Hematopoietic multipotent progenitor cell treated with erythropoietin and hydrocortisone succinate and interleukin-3 and kit ligand, for 15 days (in vitro differentiated cells): ENCODE measurements at places on chromosomes 5 and 9.

DNA sequence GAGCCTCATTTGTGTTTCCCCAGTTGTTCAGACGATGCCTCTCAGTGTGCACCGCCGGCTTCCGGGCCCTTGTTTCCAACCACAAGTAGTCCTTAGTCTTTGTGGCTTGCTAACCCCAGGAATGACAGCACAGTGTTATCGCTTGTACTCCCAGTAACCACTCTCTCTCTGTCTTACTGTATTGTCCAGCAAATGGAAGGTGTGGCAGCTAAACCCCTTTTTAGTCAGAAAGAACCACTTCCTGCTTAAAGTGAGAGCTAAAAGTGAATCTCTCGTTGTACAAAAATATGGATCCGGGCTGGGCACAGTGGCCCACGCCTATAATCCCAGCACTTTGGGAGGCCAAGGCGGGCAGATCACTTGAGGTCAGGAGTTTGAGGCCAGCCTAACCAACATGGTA lies 61.3 kb downstream of the ENC1 start:
- no peak for DNase-seq

DNA sequence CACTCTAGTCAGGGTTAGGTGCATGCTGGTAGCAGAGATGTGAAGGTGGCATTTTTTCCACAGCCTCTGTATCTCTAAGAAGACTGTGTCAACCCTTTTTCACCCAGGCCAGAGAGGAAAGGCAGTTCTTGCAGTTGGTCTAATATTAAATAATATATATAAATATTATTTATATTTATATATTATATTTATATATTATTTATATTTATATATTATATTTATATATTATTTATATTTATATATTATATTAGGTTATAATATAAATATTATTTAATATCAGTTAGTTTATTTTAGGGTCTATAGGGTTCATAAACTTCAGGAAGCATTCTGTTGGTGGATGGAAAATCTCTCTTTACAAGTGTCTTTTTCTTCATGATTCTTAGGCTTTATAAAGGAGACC lies 218.6 kb upstream of the DMRTA1 start:
- DNase-seq = no peak

- no peak for DNase-seq
Measured at GRCh38 chr5:1502046-1502736, 21.6 kb downstream of the LPCAT1 start.

DNA sequence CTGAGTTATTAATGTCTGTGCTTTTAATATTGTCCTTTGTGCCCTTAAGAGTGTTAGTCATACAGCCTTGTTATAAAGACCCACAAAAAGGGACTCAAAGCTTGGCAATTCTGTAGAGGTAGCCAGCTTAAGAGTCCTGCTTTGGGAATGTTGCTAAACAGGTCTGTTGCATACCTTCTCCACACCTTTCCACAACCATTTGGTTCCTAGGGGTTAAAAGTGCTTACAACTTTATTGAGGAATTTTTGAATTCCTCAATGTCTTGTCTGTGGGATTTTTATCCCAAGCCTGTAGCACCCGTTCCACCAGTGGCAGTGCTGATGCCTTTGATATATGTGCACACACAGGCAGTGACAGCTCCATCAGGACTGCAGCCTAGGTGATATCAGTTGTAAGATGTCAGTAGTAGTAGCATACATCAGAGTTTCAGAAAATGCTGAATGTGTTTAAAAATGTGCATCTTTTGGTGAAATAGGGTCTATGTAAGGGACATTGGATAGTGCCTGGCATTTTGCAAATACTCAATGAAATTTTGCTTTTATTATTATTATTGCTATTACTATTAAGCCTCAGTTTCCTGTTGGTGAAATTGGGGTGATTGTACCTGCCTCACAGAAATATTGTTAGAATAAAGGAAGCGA lies 68.5 kb downstream of the WWC1 start:
- no peak for DNase-seq

- peak; percentile 51 for DNase-seq
Measured at GRCh38 chr9:37956904-37957663, 53.2 kb upstream of the SLC25A51 start.

DNA sequence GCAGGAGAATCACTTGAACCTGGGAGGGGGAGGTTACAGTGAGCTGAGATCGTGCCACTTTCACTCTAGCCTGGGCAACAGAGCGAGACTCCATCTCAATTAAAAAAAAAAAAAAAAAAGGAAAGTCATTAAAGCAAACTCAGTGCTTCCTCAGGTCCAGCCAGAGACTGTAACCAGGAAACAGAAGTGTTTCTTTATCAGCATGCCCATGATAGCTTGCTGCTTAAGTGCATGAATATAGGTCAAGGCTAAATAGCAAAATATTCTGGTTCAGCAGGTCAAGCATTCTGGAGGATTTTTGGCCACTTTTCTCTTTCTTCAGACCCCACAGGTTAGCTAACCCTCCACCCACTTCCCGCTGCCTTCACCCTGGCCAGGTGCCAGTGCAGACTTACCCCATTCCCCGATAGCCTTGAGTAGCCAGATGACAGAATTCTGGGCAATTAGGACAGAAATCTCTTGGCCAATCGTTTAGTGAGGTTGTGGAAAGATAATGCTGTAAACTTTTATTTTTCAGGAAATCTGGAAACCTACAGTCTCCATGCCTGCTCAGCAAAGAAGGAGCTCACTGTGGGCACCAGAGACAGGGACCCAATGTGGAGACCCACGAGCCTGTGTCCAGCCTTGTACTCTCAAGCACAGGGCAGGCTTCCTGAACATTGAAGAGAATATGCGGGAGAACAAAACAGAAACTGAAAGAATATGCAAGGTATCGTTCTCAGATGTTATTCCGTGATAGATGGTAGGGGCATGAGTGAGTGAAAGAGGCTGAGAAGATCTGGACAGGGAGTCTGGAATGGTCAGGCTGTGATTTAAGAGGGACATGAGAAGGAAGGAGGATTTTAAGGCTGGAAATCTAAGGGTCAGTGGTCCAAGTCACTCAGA lies 4.2 kb upstream of the UGT3A2 start:
- no peak for DNase-seq

DNA sequence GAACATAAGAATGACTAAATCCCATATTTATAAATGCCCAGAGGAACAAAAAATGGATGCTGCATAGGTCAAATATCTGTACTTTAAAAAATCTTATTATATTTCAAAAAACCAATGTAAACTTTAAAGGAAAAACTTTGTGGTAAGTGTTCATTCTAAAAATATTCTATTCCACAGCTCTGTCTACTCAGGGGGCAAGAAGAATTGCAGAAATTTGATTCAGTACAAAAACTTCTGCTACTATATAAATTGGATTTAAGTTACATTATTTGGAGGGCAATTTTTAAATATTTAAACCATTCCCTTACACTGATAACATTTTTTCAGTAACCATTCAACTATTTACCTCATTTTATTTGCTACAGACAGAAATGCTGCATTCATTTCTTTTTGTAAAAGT lies 32.1 kb downstream of the NFIB start:
- no peak for DNase-seq

DNA sequence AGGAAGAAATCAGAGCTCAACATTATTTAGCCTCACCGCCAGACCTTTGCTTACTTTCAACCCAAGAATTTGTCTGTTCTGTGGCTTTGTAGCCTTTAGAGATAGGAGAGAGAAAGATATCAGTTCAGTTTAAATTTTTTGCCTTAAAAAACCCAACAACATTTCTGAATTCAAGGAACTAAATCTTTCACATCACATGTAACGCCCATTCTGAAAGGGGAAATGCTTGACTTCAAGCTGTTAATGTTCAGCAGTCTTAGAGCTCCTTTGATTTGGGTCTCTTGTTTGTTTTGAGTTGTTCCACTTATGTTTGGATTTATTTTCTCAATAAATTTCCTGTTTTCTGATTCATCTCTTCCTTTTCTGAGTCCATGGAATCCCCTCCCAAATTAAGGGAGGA lies 294.5 kb downstream of the ARHGAP26 start:
- no peak for DNase-seq

DNA sequence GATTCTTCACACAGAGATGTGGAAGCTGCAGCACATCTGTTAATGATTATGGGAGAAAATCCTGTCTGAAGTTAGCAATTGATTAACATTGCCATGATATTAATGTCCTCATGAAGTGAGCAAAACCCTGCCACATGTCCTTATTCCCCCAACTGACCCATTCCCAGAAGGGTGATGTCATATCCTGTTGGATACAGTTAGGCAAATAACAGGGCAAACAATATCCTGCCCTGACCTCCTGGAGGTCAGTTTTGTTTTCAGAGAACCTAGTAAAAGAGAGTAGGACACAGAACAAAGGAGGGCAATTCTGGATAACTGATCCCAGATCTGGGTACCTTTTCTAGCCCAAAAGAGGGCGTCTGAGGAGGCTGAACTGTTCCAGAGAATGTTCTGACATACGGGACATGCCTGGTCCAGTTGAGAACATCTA lies 11.0 kb downstream of the ABLIM3 start:
- DNase-seq = no peak

DNA sequence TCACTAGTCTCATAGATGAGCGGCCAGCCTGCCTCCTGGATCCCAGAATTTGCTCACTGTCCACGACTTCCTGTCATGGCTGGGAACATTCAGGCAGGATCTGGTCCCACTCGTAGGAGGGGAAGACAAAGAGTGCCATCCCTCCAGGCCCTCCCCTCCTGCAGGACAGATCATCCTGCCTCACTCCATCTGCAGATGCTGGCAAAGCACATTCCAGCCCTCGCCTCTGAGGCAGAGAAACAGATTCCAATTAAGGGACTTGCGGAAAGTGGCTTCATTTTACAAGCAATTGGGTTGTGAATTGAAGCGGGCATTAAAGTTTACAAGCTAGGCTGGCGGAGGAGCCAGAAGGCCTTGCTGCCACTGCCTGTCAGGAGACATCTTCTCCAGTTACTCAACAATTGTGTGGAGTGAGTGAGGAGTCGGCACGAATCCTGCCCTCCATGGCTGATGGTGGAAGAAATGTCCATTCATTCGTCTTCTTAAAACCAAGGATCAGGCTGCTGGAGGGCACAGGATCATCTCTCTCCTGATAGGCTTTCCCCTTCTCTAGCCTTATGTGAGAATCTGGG lies 41.8 kb upstream of the KCNMB1 start:
- DNase-seq = no peak

DNA sequence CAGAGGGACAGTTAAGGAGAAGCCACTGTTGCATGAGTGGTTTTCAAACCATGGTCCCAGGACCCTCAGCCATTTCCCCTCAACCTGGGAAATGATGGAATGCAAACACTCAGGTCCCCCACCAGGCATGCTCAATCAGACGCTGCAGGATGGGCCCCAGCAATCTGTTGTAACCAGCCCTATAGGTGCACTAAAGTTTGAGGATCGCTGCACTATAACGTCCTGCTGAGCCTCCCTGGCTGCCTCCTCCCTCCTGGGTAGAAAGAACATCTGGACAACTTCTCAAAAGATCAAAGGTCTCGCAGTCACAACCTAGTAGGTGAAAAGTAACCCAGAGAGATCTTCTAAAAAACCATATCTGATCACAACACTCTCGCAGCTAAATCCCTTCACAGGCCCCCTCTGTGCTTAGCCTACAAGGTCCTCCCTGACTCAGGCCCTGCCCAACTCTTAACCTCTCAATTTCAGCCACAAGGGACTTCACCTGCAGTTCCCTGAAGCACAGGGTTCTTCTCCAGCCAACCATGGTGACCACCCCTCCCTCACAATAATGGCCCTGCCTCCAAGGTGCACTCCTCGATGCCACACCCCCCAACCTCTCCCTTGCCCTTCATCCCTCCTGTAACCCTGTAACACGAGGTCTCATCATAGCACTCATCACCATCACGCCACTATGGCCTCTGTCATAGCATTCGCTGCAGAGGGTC lies 3.5 kb downstream of the SHB start:
- no peak for DNase-seq

- no peak for DNase-seq
Measured at GRCh38 chr9:103942200-103942599, 151.9 kb upstream of the SMC2 start.

DNA sequence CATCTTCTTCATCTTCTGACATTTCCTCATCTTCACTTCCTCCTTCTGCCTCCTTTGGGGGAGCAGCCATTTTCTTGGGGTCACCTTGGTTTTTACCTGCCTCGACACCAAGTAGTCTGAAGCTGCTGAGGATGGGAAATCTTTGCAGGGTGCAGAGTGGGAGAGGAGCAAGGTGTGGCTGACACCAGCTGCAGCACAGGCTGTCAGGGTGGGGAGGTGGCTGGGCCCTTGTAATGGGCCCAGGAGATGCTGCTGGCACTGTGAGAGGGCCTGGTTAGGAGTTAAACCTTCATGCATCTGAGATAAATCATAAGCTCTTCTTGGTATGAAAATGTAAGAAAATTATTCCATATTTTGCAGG lies 7.7 kb downstream of the RABL6 start:
- DNase-seq = no peak

- DNase-seq = no peak
Measured at GRCh38 chr5:54862036-54862435, 123.4 kb downstream of the ESM1 start.

DNA sequence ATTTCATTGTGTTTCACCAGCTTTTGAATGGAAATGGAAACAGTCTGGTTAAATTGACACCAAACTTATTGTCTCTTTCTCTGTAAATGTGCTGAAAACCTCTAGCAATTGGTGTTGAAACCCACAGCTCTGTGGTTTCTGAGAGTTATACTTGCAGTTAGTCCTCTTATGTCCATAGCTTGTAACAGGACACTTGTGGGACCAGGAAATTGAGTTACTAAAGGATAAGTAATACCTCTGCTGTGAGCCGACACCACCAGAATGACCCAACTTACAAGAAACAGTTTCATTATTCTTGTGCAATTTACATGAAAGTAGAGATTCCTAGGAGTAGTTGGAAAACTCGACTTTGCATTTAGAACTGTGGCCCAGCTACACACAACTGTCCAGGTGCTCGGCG lies 191.5 kb downstream of the CFAP90 start:
- no peak for DNase-seq

DNA sequence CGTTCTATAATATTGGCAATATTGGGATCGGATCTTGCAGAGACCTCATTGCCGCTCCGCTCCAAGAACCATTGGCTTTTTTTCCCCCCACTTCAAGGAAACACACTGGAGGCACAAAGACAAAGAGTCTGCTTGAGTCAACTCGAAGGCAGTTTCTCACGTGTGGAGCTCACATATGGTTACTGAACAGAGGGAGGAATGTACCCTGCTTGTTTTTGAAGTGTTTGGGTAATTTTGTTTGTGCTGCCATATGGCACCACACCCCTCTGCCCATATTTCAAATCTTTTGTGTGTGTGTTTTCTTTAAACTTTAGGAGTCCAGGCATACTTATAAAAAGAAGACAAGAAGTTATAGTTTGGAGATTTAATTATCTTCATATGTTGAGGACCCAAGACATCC lies 595.9 kb downstream of the DTWD2 start:
- DNase-seq = no peak

DNA sequence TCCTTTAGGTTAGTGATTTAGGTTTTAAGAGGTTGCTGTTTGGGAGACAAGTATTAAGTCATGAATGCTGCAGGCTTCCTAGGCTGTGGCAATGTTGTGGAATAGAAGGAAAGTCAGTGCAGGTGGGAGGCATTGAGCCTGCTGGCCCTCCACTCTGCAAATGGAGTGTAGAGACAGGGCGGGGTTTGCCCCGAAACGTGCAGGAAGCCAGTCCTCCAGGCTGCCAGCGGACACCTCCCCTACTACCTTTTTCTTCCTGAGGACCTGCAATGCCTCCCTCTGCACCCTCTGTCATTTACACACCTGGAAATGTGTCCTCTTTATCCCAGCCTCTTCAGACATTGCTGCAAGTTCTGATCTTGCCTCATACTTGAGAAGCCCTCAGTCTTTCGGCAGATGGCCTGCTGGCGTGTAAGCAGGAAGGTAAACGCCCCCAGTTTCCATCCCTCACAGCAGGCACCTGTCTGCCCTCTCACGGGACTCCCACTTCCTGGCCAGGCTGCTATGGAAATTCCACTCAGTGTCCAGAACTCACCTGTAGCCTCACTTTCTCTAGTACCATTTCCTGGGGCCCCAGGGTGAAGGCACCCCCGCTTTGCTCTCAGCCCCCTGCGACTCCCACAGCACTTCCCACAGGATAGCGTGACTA lies 81.6 kb upstream of the BOD1 start:
- DNase-seq = no peak
